ENCODE measurements at places on chromosomes 6 and 20. TPM values are rescaled to one million over a fixed set of nuclear protein-coding genes. Genes with fewer than 3 reads are reported as not detected.
A peak's percentile ranks its signal among the peaks of the same experiment; 100 is the strongest.

DNA sequence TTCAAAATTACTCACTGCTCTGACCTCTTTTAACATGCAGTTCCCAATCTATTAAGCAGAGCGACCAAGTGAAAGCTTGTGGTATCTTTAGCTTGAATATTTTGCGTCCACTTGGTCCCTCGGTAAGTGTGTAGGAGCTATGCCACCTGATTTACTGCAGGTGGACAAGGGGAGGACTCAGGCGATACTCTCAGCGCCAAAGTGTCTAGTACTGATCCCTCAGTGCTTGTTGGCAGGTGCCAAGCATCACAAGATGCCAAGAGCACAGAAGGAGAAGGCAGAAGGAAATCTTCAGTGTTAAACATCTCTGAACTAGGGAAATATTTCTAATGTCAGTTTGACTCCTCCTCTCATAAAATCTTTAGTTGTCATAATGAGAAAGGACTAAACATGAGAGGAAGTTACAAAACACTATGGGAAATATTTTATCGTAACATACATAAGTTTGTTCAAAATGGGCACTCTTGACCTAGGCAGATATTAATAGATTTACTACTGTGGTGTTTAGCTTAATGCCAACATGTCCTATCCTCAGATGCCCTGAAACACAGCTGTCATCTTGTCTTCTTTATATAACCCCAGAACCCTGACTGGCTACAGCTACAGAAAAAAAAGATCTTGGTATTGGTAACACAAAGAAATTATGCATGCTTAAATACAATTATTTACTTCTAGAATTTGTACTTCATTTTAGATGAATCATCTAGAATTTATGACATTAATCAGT is 19.5 kb downstream of the NHLRC1 start:
- DNase-seq = no peak

- DNase-seq = no peak
Measured at GRCh38 chr20:62555642-62556420, 80.0 kb upstream of the GATA5 start.

ZC2HC1B gene
- not detected for total RNA-seq

IL20RA gene
- not detected for total RNA-seq

DNA sequence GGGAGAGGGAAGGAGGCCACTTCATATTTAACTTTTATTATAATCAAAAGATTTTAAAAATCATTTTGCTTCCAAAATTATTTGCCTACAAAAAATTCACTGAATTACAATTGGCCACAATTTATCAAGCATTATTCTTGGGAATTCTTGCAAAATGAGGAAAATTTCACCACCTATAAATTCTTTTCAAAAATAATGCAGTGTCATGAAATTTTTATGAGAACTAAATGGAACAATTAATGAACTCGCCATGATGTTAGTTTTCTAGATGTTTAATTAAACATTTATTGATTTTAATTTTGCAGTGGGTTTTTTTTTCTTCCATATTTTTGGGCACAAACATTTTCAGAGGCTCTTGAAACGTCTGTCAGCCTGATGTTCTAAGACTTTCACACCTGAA is 5.8 kb upstream of the ZBP1 start:
- no peak for DNase-seq

GRCh38 chr6:107124934-107125348 is 9.6 kb upstream of the BEND3 start:
- DNase-seq = no peak

DNA sequence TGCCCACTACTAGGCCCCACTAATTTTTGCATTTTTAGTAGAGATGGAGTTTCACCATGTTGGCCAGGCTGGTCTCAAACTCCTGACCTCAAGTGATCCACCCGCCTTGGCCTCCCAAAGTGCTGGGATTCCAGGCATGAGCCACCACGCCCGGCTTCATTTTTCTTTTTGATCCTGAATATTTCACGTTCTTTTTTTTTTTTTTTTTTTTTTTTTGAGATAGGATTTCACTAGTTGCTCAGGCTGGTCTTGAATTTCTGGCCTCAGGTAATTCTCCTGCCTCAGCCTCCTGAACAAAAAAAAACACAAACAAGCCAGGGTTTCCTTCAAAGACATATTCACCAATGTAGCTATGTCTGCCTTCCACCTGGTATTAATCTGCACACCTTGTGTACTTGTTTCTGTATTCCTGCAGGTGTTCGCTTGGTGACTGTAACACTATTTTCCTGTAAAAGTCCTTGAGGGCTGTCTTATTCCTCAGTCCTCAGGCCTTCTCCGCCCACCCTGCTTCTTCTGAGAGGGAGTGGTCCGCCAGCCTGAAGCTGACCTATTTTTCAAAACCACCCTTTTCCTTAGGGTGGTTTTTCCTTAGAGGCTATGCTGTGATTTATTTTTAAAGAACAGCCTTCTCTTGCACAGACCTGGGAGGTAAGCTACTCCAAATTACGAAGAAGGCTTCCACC is 36.1 kb upstream of the PNRC1 start:
- DNase-seq = no peak

- peak; percentile 97 for DNase-seq
Measured at GRCh38 chr20:59032023-59032712, at the start of gene ATP5F1E. Gene ATP5F1E (minus strand): TSS chr20:59032335. CDS start chr20:59032251, 84 bp downstream.

GRCh38 chr6:67541586-67541985 is 1093.5 kb upstream of the ADGRB3 start:
- no peak for DNase-seq

- DNase-seq = no peak
Measured at GRCh38 chr6:129030215-129030614, 147.3 kb downstream of the LAMA2 start.

- DNase-seq = no peak
Measured at GRCh38 chr6:111494951-111495635, 12.1 kb upstream of the REV3L start.

DNA sequence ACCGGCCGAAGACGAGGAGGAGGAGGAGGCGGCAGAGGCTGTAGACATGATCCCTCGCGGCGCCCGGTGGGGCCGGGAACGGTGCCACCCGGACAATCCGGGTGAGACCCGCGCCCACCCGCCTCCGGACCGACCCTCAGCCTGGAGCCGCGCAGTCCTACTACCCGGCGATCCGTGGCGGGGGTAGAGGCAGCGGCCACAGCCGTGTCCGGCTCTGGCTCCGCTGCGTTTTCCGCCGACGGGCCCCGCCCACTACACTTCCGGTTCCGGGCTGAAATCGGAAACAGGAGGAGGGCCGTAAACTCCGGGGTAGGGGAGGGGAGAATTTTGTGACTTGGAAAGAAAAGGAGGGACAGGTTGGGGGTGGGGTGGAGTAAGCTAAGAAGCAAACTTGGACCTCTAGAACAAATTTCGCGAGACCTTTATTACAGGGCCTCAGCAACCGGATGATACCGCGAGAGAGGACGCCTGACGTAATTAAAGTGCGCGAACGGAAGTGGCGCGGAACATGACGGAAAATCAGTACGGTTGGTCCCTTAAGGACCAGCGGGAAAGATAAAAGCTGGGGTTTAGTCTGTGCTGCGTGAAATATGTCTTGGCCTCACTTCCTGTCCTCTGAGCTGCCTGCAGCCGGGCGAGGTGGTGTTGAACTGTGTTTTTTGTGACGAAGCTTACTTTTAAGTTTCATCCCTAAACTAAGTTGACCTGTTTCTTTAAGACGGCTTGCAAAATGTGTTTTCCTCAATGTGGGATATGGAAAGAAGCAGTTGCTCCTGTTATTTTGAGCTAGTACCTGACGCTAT is at the start of gene MAP3K7:
Gene MAP3K7 (minus strand): TSS at position 237 of the 803 bp plus-strand sequence. CDS start 189 bp downstream, at position 48.
- DNase-seq = peak; percentile 93

- no peak for DNase-seq
Measured at GRCh38 chr6:10722570-10722819, 375 bp upstream of the TMEM14C start.

PTCHD4 gene
- total RNA-seq = not detected

NR2E1 gene
- not detected for total RNA-seq

GRCh38 chr6:168938546-168938945 is 315.1 kb downstream of the THBS2 start:
- DNase-seq = no peak

SLC26A8 gene
- not detected for total RNA-seq

DNA sequence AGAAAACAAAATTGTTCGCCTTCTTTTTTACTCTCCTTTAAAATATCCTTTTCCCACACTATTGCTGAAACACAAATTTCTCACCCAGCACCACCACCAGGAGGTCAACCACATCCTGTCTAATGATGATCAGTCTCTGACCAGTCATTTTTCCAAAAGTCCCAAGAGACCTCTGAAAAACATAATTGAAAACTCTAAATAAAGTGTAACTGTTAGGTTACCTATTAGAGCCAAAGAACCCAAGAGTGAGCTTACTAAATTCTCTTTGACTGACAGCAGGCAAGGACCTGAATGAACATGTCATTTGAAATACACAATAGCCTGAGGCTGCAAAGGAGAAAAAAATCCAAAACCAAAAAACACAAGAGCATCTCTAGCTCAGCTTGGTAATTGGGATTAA is 735.4 kb downstream of the CBLN4 start:
- no peak for DNase-seq

- no peak for DNase-seq
Measured at GRCh38 chr6:52546192-52546591, 30.7 kb downstream of the TRAM2 start.

DNA sequence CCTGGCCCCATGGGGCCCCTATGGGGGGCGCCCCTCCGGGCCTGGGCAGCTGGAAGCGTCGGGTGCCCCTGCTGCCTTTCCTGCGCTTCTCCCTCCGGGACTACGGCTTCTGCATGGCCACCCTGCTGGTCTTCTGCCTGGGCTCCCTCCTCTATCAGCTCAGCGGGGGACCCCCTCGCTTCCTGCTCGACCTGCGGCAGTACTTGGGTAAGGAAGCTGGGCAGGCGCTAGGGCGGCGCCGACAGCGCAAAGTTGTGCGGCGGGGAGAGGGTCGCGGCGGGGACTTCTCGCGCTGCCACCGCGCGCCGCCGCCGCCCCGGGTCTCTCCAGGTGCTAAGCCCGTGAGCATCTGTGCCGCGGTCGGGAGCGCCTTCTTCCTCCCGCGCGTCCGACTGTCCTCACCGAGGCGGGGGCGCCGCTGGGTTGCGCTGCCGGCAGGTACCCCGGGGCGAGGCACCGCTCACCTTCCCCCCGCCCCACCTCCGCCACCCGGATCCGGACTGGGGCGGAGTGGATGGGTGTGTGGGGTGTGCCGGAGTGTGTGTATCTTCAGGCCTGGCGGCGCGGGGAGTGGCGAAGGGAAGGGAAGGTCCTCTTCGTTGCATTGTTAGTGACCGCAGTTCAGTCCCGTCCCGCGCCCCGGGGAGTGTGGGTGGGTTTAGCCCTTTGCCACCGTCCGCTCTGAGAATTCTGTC is 788 bp downstream of the UST start:
- peak; percentile 83 for DNase-seq

SLC18B1 gene
- total RNA-seq = 7.3 TPM

GRCh38 chr6:117483004-117483644 is 650 bp downstream of the DCBLD1 start:
- peak; percentile 10 for DNase-seq

DNA sequence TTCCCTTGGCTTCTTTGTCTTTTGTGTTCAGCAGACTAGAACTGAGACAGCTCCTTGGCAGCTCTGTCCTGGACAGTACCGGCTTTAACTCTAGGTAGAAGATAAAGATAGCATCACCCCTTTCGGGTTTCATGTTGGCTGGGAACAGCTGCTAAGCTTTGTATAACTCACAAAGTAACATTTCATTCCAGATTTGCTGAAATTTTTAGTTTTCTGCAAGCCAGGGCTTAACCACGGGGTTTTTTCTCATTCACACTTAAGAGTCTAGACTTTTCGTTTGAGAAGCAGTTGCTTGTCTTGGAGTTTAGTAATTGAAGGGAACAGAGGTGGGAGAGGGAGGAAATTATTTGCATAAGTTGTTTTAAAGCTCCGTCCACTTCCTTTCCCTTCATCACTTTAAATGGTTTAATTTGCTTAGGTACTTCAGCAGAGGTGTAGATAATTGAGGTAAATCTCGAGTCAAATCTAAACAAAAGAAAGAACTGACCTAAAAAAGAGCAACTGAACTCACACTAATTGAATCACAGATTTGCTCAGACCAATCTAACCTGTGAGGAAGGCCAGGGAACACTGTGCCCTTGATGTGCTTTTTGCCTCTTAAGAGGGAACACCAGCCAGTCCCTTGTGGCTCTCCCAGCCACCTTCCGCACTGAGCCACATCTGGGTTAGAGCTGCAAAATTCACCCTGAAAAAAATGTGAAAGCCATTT is 48.3 kb downstream of the RREB1 start:
- no peak for DNase-seq

GRCh38 chr6:35139924-35140638 is 1.1 kb downstream of the TCP11 start:
- DNase-seq = peak; percentile 68

Data from CD8-positive, alpha-beta memory T cell (primary cell).